Kidney glomerular epithelial cell (primary cell): ENCODE measurements at places on chromosomes 1 and 21.

GRCh38 chr1:32718527-32718926 is 16.0 kb upstream of the SYNC start:
- no peak for DNase-seq

DNA sequence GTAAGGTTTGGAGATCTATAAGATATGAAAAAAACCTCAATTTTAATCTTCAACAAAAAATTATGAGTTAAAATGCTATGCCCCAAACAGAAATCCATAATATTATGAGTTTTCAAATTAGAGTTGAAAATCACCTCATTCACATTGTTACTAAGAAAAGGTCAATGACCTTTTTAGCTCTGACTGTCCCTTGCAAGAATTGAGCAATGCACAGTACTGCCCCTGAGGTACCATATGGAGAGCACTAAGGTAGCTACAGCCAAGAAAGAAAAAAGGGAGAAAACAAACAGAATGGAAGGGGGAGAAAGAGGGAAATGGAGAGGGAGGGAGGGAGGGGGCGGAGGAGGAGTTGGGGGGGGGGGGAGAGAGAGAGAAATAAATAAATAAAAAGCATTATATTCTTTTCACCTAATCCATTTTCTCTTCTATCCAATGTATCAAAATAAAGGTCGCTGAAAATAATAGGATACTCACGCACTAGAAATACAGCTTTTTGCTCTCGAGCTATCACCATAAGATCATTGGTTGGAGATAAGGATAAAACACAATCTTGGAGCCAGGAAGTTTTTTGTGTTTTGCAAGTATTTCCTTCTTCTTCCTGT is 58.8 kb downstream of the RAB3GAP2 start:
- DNase-seq, result no peak

DNA sequence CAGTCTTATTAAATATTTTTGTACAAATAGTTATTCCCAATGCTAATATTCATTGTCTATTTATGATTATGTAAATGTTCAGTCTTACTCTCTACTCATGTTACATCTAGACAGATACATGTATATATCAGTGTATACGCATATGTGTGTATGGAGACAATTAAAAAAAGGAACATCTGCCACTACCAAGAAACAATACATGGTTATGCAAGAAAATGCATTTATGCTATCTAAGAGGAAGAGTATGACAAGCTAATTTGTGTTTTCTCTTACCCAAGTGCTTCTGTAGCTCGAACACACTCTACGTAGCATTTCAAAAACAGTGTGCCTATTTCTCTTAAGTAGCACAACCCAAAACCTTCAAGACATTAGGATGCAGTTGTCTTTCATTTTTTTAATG is 6.1 kb upstream of the RLF start:
- no peak for DNase-seq

- no peak for DNase-seq
These were observed 376.7 kb upstream of the ADGRL2 start for GRCh38 chr1:81424061-81424460.

- DNase-seq, result no peak
These were observed 1.6 kb downstream of the AGO4 start for GRCh38 chr1:35809114-35810095.

- no peak for DNase-seq
These were observed 61.3 kb upstream of the PLD5 start for GRCh38 chr1:242585616-242586359.

GRCh38 chr1:37354876-37355650 is 119.3 kb upstream of the ZC3H12A start:
- no peak for DNase-seq

DNA sequence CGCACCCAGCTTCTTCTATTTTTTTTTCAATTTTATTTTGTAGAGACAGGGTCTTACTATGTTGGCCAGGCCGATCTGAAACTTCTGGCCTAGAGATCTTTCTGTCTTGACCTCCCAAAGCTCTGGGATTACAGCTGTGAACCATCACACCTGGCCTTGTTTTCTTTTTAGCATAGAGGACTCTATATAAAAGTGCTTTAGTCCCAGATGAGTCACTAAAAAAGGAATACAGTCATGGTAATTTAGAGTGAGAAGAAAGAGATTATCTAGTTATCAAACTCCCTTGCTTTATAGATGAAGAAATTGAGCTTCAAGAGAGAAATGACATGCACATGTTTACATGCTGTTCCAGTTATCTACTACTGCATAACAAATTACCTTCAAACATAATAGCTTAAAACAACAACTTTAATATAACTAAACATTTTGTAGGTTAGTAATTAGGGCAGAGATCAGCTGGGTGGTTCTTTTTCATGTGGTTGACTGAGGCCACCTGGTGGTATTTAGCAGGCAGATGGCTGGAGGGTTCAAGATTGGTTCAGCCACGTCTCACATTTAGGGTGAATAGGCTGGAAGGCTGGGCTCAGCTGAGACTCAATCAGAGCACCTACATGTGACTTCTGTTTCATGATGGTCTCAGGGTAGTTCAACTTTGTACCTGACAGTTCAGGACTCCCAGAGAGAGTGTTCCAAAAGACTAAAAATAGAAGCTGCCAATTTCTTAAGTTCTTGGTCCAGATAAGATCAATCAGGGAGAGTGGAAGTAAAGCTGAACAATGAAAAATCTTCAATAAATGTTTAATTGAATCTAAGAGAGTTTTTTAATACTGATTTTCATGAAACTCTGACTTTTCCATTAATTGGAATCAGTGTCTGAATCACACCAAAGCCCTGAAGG is 16.9 kb upstream of the MTF2 start:
- no peak for DNase-seq

DNA sequence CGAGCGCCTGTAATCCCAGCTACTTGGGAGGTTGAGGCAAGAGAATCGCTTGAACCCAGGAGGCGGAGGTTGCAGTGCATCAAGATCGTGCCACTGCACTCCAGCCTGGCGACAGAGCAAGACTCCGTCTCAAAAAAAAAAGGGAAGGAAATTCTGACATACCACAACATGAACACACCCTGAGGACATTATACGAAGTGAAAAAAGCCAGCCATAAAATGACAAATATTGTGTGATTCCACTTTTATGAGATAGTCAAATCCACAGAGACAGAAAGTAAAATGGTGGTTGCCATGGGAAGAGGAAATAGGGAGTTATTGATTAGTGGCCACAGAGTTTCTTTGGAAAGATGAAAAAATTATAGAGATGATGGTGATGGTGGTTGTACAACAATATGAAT is 41.7 kb downstream of the EVI5 start:
- DNase-seq, result no peak

- peak; percentile 66 for DNase-seq
These were observed 4.8 kb upstream of the HES5 start for GRCh38 chr1:2534687-2535441.

- no peak for DNase-seq
These were observed at the start of gene FTCD for GRCh38 chr21:46155514-46156377. Gene FTCD (minus strand): TSS chr21:46155579. CDS start chr21:46155523, 56 bp downstream.

- DNase-seq, result no peak
These were observed 153.6 kb downstream of the HIVEP3 start for GRCh38 chr1:41765152-41765551.

- peak; percentile 49 for DNase-seq
These were observed 8.7 kb downstream of the CTXND2 start for GRCh38 chr1:150895618-150896017.

DNA sequence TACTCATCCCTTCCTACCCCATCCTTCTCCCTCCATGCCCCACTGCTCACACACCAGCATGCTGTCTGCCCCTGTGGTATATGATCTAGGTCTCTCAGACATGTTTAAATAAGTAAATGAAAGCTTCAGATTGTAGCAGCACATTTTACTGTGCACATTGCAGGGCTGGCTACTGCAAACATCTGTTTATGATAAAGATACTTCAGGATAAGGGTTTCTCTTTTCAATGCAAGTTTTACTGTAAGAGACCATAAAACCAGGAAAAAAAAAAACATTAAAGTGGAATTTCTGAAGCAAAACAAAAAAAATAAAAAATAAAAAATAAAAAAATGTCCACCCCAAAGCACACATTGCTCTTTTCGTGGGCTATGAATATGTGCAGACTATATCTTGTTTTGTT is 184.4 kb downstream of the USH2A start:
- DNase-seq, result no peak

DNA sequence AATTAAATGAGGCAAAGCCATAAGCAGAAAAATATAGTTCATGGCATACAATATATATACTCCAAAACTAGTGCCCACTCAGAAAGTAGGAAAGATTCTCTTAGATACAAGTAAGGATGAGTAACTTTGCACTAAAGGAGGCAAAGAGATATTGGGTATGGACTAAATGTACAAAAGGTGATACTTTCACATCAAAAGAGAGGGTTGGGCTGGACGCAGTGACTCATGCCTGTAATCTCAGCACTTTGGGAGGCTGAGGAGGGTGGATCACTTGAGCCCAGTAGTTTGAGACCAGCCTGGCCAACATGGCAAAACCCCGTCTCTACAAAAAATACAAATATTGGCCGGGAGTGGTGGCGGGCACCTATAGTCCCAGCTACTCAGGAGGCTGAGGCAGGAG is 6.7 kb downstream of the KYAT3 start:
- DNase-seq, result no peak

DNA sequence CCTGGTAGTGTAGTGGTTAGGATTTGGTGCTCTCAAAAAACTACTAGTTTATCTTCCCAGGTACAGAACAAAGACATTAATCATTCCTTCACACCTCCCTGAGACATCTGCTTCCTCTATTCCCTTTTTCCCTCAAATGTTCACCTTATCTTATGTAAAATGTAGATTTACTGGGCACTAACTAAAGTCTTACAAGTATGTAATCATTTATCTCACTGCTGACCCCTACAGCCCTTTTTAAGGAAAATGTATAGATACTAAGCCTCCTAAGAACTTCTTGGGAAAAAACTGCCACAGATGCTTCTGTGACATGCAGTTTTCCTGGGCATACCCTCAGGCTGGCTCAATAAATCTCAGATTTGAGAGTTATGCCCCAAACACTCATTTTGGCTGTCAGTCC is 50.8 kb upstream of the NEK7 start:
- no peak for DNase-seq

GRCh38 chr1:244027491-244028145 is 23.5 kb upstream of the ZBTB18 start:
- no peak for DNase-seq

DNA sequence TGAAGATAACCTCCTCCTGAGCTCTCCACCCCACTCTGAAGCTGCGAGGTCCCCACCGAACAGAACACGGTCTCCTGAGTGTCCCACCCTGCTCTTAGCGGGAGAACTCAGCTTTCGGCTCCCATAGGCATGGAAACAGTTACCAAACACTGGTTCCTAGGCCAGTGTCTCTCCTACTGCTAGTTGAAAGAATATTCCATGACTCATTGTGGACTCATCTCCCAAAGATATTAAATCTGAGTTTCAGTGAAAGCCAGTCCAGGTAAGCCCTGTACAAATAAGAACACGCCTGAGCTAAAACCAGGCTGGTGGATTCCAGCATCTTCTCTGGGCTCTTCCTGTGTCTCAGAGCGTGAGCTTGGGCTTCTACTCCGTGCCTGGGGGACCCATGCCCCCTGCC is 107.5 kb upstream of the CLDN14 start:
- no peak for DNase-seq

DNA sequence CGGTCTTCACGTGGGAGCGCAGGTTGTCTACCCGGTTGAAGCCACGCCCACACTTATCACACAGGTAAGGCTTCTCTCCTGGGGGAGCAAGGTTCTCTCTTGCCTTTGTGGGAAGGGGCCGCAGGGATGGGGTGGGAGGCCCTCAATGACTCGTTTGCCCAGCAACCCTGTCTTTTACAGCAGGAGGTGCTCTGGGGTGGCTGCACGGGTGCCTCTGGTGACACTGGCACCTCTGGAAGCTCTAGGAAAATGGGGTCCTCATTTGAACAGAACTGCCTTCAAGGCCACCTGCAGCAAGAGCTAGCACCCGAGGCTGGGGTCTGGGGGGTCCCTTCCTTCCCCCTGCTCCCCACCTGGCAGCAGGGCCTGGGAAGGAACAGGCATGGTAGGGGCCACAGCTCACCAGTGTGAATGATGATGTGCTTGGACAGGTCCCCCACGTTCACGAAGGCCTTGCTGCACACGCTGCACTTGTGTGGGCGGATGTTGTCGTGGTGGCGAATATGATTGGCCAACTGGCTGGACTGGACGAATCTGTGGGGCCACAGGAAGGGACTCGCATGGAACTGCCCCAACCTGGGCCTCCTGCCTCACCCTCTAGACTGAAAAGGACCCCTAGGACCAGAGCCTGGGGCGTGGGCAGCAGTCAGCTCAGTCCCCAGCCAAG is 33.1 kb downstream of the ZBTB17 start:
- DNase-seq, result no peak

- no peak for DNase-seq
These were observed 14.4 kb upstream of the PSMG1 start for GRCh38 chr21:39197448-39198233.

DNA sequence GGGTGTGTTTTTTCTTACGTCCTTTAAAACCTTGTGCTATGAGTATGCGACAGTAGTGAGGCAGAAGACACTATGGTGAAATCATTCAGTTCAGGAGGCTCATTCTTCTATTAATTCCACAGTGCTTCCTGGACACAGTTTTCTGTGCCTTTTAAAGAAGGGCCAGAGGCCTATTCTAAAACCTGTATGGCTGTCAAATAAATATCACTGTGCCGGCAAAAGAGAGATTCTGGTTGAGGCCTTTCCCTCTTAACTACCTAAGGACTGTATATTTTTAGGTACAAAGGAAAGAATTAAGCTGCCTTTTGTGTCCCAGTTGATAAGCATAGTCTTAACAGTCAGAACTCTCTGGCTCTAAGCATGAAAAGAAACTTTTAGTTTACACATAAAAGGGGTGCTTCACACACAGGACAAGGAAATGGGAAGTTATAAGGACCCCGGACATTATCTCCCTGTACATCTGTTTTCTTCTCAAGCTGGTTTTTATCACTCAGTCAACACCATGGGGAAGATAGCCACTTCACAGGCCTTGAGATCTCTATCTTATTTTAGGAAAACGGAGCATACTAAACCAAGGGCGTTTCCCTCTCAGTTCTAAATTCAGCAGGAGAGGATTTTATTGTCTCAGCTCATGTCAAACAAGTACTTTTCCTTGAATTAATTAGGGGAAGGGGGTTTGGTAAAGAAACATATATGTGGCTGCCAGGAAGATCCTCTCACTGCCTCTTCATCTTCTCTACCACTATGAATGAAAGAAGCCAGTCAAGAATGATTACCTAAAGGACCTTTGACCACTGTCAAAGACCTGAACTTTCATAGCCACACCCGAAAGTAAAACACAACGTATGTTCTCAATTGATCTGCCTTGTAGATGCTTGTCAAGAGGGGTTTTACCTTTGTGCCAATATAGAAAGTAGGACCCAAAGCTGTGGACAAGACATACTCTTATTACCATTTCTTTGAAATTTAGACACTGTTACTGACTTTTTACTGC is 71.4 kb upstream of the HSPA13 start:
- no peak for DNase-seq

- no peak for DNase-seq
These were observed 1.2 kb downstream of the OLIG1 start for GRCh38 chr21:33070998-33071769.
